Right atrium auricular region (tissue), 2 donors: ENCODE measurements at places on chromosomes 3 and 15.
A peak's percentile ranks its signal among the peaks of the same experiment; 100 is the strongest.

DNA sequence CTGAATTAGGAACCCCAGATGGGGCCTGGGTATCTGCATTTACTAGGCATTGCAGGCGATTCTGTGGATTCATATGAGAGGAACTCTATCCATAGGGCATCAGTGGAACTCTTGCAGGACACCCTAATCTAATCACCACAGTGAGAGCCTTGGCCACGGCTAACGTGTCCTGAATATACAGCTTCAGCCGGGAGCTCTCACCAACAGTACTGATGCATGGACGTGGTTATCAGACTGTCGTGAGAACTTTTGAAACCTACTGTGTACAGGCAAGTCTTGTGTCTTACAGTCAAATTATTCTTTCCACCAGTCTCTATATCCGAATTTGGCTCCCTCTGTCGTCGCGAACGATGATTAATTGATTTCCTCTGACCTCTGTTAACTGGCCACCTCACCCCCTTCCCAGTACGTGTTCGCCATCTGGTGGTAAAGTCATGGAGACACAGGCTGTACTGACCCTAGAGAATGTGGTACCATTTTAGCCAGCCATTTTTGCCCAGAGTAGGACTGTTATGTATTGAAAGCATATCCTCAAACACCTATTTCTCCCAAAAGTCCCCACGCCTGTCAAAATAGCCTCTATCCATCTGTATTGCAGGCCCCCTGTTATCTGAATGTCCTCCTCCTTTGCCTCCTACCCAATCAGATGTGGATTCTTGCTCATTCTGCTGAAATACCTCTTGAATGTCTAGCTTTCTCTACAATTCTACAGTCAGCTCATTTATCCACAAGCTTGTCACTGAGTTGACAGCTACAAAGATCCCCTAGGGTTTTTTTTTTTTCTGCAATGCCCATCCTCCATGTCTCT is 39.7 kb downstream of the GLDN start:
- peak; percentile 78 for DNase-seq

GRCh38 chr15:88710027-88710715 is 71.4 kb downstream of the ISG20 start:
- no peak for DNase-seq

- DNase-seq: no peak
Observed at GRCh38 chr3:64264501-64265109, 39.3 kb upstream of the PRICKLE2 start.

DNA sequence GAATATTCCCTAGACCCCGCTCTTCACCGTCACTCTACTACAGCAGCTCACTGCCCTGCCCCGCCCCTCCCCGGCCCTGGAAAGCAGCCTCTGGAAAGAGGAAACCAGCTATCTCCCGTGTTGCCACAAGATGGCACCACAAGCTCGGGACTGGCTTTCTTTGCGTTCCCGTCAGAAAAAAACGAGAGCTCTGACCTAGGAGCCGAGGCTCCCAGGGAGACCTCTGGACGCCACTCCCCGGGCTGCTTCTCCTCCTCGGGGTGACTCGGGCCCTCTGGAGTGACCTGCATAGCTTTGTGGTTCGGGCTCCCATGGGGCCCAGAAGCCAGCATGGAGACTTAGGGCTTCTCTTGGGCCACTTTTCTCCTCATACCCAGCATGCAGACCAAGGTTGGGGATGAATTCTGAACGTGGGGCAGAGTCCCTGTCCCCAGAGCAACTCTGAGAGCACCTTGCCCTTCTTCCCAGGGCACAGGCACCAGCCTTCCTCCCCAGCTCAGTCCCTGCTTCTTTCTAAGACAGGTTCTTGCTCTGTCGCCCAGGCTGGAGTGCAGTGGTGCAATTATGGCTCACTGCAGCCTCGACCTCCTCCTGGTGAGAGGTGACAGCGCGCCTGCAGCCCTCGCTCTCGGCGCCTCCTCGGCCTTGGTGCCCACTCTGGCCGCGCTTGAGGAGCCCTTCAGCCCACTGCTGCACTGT is 19.0 kb downstream of the STOML1 start:
- peak; percentile 87 for DNase-seq

GRCh38 chr3:123467046-123467445 is 18.2 kb upstream of the ADCY5 start:
- DNase-seq: no peak

GRCh38 chr3:98574132-98574531 is 19.3 kb downstream of the CPOX start:
- DNase-seq: no peak

GRCh38 chr15:98916826-98917225 is 90.8 kb downstream of the PGPEP1L start:
- DNase-seq: no peak

GRCh38 chr3:69118555-69118954 is 3.8 kb downstream of the LMOD3 start:
- no peak for DNase-seq
